ENCODE measurements at places on chromosomes 12 and 14.

DNA sequence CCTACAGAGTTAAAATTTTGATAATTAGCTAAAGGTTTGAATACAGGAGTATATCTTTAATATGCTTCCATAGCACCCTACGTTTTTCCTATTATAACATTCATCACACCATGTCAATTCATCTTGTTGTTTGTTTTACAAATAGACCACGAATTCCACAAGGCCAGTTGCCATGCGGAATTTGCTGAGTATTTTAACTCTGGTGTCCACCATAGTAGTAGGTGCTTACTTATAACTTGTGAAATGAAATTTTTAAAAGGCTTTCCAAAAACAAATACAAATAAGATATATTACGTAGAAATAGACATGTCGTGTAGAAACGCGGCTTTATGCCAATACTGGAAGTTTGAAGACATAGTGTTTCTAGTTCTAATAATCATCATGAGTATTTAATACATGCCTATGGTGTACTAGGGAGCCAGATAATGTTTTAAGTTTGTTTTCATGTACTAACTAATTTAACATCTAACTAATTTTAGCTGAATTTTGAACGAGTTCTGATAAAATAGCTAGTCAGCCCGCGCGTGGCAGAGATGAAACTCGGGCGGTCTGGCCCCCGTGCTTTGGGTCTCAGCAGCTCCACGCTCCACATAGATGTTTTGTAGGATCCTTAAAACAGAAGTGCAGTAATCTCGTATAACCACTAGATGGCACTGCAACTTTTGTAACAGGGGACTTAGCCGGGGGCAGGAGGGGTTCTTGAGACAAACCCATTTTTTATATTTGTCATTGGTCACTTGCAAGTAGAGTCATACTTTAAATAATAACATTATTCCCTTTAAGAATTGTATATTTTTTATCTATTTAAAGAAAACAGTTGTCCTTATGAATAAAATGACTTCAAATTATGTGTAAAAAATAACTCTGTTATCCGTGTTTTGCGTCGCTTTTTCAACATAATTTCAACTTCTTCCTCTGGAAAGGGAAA is 10.2 kb downstream of the CD69 start:
- no peak for DNase-seq

GRCh38 chr12:109448272-109448671 is 28.8 kb downstream of the KCTD10 start:
- no peak for DNase-seq

- no peak for DNase-seq
These were observed 8.2 kb downstream of the TDG start for GRCh38 chr12:103973909-103974308.

DNA sequence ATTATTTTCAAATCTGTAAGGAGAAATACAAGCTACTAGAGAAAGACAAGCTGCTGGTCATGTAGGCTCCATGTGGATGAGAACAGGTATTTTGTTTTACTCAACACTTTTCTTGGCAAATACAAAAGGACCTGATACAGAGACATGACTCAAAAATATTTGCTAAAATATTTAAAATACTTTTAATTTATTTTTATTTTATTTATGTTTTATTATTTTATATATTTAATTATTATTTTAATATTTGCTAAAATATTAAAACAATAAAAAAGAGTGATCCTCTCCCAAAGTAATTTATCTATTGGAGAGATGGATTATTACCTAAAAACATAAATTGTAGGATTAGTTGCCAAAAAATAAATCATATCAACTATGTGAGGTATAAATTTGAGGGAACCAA is 808.9 kb upstream of the SEL1L start:
- no peak for DNase-seq

- DNase-seq: no peak
These were observed 2.3 kb downstream of the EVL start for GRCh38 chr14:100067481-100067880.

DNA sequence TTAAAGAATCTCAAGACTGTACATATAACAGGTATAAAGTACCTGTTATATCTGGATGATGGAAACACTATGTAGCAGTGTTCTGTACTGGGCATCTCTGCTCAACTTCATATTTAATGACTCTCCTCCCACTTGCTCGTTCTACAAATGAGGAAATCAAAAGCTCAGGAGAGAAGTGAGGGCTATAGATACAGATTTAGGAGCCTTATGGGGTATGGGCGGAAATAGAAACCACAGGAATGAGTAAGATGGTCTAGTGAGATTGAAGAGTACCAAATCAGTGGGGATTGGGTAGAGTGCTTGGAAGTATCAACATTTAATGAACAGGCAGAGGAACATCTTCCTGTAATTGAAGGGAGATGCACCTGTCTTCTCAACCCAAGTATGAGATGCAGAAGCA is 23.8 kb upstream of the POLR3B start:
- no peak for DNase-seq

DNA sequence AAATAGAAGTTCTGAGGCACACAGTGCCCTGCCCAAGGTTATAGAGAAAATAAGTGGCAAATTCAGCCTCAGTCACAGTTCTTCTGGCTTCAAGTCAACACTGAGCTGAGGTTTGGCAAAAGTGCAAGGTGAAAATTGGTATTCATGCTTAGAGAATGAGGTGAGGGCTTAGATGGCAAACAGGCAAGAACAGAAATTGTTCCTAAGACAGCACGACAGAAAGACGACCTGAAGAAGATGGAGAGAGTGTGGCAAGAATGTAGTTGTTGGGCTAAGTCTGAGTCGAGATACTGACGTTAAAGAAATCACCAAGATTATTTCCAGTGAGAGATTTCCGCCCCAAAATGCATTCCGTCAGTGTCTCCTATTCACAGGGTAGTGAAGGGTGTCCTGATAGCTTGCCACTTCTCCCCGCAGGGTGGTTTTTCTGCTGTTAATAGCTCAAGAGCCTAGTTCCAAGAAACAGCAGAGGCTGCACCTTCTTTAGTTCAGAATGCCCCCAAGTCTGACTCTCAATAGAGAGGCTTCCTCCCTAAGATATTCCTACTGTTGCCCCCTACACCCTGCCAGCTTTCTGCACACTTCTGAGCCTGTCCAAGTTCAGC is 260.8 kb upstream of the AMIGO2 start:
- DNase-seq: no peak

- peak; percentile 31 for DNase-seq
These were observed 159.4 kb downstream of the TSPAN9 start for GRCh38 chr12:3236345-3237187.

- DNase-seq: no peak
These were observed 8.1 kb downstream of the ZNF219 start for GRCh38 chr14:21090194-21090939.

DNA sequence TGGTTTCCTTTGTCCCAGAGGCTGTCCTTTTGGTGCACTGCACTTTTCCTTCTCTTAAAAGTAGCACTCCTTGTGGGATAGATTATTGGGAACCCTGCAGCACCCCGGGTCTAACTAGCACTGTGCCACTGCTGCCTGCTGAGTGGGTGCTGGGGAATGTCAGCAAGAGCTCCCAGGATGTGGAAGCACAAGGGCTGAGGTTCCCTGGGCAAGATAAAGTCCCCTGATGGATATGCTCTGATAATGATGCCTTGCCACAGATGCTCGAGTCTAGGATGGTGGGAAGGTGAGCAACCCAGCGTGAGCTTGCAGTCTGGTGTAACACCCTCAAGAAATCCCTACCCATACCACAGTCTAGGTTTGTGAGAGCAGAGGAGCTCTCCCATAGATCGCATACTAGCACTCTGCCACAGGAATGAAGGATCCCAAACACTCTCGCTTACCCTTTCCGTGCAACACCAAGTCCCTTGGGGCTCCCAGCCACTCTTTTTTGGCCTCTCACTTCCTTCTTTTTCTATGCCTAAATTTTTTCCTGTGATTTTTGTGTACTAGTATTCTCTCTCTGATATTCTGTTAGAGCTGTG is 32.6 kb downstream of the USP15 start:
- DNase-seq: no peak

DNA sequence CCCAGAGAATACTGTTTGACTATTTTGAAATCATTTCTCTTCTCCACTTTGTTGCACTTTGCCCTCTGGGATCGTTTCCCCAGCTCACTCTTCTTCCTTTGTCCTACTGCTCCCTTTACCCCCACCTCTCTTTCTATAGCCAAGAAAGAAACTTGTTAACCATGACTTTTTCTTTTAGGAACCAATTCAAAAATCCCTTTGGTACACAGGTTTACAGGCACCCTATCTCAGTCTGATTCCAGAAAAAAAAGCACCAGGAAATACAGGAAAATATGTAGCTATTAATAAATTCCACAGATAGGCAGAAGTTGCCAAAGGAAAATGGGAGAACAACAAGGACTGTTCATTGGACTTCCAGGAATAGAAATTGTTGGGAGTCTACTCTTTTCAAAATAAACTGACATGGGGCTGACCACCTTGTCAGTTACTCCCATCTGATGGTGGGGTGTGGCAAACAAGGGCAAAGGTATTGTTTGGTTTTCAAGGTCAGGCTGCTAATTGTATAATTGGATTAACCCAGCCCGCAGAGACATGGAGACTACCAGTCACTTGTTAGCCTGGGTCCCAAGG is 82.4 kb downstream of the CRADD start:
- no peak for DNase-seq

DNA sequence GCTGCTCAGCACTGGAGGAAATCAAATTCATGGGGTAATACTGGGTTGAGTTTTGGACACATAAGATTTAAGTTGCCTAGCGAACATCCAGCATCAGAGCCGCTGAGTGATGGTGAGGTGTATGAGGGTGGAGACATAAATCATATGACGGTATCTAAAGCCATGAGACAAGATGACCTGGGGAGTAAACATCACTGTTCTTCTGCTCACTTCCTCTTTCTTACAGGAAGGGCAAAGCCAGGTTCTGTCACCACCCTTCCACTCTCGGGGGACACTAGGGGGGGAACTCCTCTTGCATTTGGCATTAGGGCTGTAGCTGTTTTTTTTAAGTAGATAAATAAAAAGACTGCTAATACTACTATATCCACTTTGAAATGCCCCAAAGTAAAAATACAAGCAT is 24.0 kb downstream of the PRDM4 start:
- no peak for DNase-seq

DNA sequence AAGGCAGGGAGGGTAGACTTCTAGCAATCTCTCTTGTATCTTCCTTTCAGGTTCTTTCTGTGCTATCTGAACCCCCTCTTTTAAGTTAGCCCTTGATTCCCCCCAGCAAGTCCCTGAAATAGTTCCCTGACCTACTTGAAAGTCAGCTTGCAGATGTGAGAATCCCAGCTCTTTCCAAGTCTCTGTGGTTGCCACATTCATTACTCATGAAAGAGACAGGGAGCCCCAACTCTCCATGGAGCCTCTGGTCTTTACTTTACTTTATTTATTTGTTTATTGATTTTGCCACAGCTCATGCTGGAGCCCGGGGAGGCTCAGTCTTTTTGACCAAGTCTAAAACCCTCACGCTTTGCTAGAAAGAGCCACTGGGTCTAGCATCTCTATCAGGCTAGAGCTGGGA is 193.6 kb upstream of the FAR2 start:
- DNase-seq: no peak

GRCh38 chr14:67987606-67988005 is 168.0 kb downstream of the RAD51B start:
- DNase-seq: peak; percentile 91
